Activated naive CD8-positive, alpha-beta T cell treated with anti-CD3 and anti-CD28 coated beads, Interleukin-2, amount 10 ng/mL, durations not matched to agents 7 days and 5 days (primary cell): ENCODE measurements at places on chromosomes 3 and 15. TPM values are rescaled to one million over a fixed set of nuclear protein-coding genes. Genes with fewer than 3 reads are reported as not detected.

DNA sequence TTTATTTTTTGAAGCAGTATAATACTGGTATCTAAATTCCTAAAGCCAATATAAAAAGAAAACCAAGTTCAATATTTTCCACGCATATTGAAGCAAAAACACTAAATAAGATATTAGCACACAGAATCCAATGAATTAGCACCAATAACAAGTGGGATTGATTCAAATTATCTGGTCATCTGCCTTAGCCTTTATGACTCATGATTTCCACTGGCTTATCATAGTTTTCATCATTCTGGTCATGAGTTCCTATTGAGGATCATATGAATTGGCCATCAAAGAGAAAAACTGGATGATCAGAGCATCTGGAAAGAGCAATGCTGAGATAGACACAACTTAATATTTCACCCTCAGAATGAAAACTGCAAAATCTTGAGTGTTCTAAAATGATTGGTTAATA, 809.9 kb downstream of the MCTP2 start:
- no peak overlapping the region for H3K4me3 ChIP-seq
- H3K27ac ChIP-seq, result no peak overlapping the region
- no peak for DNase-seq
- H3K4me1 ChIP-seq, result no peaks in the 10 kb centered on the region
- no peaks in the 10 kb centered on the region for H3K36me3 ChIP-seq

- no peak for DNase-seq
- H3K27ac ChIP-seq, result no peak overlapping the region
- no peaks in the 10 kb centered on the region for H3K4me1 ChIP-seq
Observed at GRCh38 chr3:14744556-14744955, 69.6 kb downstream of the C3orf20 start.

GRCh38 chr3:29773481-29773880, 492.6 kb downstream of the RBMS3 start:
- peaks cover 4% of the 10 kb centered on the region for H3K27me3 ChIP-seq
- no peak for DNase-seq
- H3K4me1 ChIP-seq, result no peaks in the 10 kb centered on the region

TRIM42 gene
- not detected for total RNA-seq

DNA sequence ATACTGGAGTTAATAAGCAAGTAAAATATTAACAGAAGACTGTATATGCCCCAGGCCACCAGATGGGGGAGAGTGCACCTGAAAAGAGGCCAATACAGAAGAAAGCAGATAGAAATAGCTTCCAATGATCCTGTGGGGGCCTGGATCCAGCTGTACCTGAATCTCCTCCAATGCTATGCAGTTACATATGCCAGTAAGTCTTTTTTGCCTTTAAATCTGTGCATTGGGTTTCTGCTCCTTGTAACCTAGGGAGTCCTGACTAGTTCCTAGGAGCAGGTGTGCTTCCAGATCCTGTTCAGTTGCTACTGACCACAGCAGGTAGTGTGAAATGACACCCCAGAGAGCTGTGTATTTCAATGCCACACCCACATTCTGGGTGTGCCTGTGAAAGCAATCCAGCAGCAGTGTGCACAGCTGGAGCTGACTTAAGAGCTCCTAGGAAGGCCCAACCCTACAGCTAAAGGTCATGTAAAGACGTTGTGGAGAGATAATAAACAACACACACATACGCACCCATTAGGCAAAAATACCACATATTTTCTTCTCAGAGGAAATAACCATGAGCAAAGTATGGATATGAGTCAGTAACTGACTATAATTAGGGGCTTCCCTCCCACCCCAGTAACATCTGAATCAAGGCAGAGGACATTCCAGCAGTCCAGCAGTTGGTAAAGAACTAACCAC, 62.2 kb upstream of the AKAP13 start:
- H3K4me1 ChIP-seq, result peaks cover 36% of the 10 kb centered on the region
- peaks cover 13% of the 10 kb centered on the region for H3K36me3 ChIP-seq
- no peak for DNase-seq
- H3K27me3 ChIP-seq, result no peaks in the 10 kb centered on the region

DUOXA1 gene
- total RNA-seq, result 0.68 TPM

GRCh38 chr3:120258009-120258408, 27.0 kb downstream of the GPR156 start:
- H3K27ac ChIP-seq, result no peak overlapping the region
- no peak for DNase-seq

- H3K4me1 ChIP-seq, result peaks cover 27% of the 10 kb centered on the region
- no peaks in the 10 kb centered on the region for H3K27me3 ChIP-seq
- H3K4me3 ChIP-seq, result no peak overlapping the region
- no peak overlapping the region for H3K27ac ChIP-seq
Observed at GRCh38 chr3:107973152-107973551, 117.7 kb downstream of the CD47 start.

DGKG gene
- 0.54 TPM for total RNA-seq

- H3K27me3 ChIP-seq, result peaks cover 11% of the 10 kb centered on the region
- H3K4me3 ChIP-seq, result no peak overlapping the region
- H3K4me1 ChIP-seq, result no peaks in the 10 kb centered on the region
- no peak for DNase-seq
- no peak overlapping the region for H3K27ac ChIP-seq
Observed at GRCh38 chr15:74277242-74277810, 41.2 kb downstream of the CCDC33 start.

TMIE gene
- 0.77 TPM for total RNA-seq

DNA sequence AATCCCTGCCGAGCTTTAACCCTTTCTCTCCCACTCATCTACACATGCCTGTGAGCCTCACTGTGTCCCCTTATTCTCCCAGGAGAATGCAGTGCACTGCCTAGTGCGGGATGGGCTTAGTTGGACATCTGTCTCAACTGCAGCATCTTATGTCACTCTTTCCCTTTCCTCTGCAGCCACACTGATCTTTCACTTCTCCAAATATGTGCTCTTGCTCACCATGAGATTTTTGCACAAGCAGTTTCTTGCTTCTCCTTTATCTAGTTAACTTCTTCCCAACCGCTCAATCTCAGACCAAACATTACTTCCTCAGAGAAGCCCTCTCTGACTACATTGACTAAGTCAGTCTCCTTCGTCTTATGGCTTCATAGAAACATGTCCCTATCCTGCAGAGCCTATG, 292.3 kb downstream of the KBTBD8 start:
- H3K4me3 ChIP-seq, result no peak overlapping the region
- no peaks in the 10 kb centered on the region for H3K36me3 ChIP-seq
- H3K27me3 ChIP-seq, result no peaks in the 10 kb centered on the region
- H3K27ac ChIP-seq, result no peak overlapping the region
- no peaks in the 10 kb centered on the region for H3K4me1 ChIP-seq

GRCh38 chr15:88932271-88932874, 19.2 kb upstream of the MFGE8 start:
- no peak overlapping the region for H3K4me3 ChIP-seq
- H3K27ac ChIP-seq, result no peak overlapping the region
- H3K36me3 ChIP-seq, result peaks cover 2% of the 10 kb centered on the region
- H3K4me1 ChIP-seq, result no peaks in the 10 kb centered on the region
- peaks cover 23% of the 10 kb centered on the region for H3K27me3 ChIP-seq

DNA sequence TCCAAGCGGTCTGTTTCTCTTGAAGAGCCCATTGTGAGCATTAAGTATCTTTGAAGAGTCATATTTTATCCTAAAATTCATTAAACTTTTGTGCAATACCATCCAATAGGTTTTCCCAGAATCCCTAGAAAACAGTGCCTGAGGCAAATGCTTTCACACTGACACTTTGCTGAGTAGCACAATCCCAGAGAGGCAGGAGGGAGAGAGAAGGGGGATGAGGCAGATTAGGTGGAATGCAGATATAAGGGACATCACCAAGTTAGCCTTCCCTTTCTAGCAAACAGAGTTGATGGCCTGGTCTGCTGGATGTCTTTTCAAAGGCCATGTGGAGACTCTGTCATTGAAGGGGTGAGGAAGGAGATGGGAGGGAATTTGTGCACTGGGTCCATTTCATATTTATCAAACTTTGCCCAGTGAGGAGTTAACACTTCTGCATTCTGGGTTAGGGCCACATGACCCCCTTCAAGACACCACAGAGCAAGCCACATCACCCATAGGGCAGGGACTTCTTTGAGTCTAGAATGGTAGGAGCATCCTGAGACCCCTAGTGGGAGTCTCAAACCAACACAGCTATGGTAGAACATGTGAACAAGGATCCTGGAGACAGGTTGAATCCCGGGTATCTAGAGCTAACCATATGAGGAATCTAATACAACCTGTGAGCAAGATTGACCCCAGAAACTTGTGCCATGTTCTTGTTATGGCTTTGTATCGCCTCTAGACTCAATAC, 32.0 kb upstream of the SEMA6D start:
- no peaks in the 10 kb centered on the region for H3K4me1 ChIP-seq
- no peaks in the 10 kb centered on the region for H3K27me3 ChIP-seq
- DNase-seq, result no peak
- H3K27ac ChIP-seq, result no peak overlapping the region

- no peaks in the 10 kb centered on the region for H3K4me1 ChIP-seq
- no peak overlapping the region for H3K27ac ChIP-seq
- no peaks in the 10 kb centered on the region for H3K36me3 ChIP-seq
- H3K4me3 ChIP-seq, result no peak overlapping the region
Observed at GRCh38 chr15:83430441-83430840, 16.7 kb upstream of the SH3GL3 start.

DNA sequence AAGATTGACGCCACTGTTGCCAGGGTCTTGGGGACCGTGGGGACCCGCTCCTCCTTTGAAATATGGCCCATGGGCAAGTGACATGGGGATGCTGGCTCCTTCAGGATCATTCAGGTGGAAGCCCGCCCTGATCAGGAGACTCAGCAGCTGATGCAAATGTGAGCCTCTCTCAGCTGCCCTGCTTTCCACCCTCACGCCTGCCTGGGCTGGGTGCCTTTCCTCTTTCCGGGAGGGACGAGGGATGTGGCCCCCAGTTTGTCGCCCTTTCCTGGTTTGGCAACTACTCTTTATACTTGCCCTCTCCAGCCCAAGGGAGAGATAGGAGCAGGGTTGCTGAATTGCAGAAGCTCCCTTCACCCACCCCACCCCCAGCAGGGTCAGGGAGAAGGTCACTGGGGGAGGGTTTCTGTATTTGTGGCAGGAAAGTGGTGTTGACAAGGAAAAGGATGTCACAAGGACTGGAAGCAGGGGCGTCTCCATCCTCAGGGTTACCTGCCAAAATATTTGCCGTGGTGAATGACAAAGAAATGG, 21.8 kb downstream of the DNASE1L3 start:
- H3K27me3 ChIP-seq, result peaks cover 2% of the 10 kb centered on the region
- no peak overlapping the region for H3K4me3 ChIP-seq
- no peak overlapping the region for H3K27ac ChIP-seq
- H3K4me1 ChIP-seq, result peaks cover 5% of the 10 kb centered on the region

DNA sequence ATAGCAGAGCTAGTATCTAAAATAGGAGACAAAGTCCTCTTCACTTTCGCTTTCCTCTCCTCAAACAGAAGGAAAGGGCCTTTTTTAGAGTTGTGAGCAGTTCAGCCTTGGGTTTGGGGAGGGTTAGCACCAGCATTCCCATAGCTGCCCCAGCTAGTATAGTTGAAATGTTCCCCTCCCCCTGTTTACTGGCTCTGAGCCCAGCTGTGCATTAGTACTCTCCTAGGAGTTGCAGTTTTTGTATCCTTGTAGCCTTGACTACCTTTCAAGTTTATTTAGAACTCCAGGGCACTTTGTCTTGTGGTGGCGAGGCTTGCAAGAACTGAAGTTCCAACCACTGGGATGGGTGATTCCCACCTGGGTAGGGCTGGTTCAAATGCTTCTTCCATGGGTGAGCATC, 245.1 kb upstream of the NAALADL2 start:
- no peak overlapping the region for H3K4me3 ChIP-seq
- no peak overlapping the region for H3K27ac ChIP-seq
- H3K4me1 ChIP-seq, result no peaks in the 10 kb centered on the region
- DNase-seq, result no peak
- no peaks in the 10 kb centered on the region for H3K27me3 ChIP-seq

- H3K27me3 ChIP-seq, result no peaks in the 10 kb centered on the region
- no peak overlapping the region for H3K4me3 ChIP-seq
- no peak overlapping the region for H3K27ac ChIP-seq
- DNase-seq, result no peak
Observed at GRCh38 chr3:81033185-81033584, 728.3 kb downstream of the GBE1 start.

DNA sequence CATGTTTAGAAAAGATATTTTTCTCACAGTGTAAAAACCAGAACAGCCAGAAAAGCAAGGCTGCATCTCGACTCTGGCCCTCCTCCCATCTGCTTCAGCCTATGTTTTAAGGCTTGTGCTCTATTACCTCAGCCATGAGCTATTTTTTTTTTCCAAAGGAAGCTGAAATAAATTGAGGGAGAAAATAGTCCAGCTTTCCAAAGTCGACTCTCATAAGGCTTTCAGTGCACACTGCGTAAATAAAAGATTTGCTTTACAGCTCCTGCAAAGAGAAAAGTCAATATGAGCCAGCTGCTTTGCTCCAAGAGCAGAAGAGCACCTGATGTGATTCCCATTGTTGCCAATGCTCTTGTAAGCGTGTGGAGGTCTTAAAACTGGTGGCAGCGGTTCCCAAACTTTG, 26.7 kb downstream of the SCG3 start:
- no peak for DNase-seq
- H3K36me3 ChIP-seq, result no peaks in the 10 kb centered on the region
- no peaks in the 10 kb centered on the region for H3K27me3 ChIP-seq
- H3K4me3 ChIP-seq, result no peak overlapping the region
- H3K4me1 ChIP-seq, result no peaks in the 10 kb centered on the region
- no peak overlapping the region for H3K27ac ChIP-seq

GRCh38 chr3:100395679-100396431, 5.0 kb downstream of the TOMM70 start:
- H3K27me3 ChIP-seq, result no peaks in the 10 kb centered on the region
- H3K4me3 ChIP-seq, result no peak overlapping the region
- peaks cover 12% of the 10 kb centered on the region for H3K36me3 ChIP-seq

DNA sequence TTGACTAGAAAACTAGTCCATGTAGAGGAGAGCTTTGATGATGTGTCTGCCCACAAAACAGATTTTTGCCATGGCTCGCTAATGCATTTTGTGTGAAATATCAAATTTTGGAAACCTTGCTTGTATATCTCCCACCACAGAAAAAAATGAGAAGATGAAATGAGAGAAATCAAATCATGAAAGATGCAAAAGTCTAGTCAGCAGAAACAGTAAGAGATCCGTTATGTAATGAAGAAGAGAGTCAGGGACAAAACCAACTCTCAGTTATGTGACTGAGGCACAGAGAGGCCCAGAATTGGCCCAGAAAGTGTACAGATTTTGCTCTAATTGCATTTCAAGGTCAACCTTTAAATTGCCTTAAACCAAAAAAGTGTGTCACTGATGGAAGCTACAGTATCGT, 107.0 kb downstream of the FILIP1L start:
- no peak for DNase-seq
- no peaks in the 10 kb centered on the region for H3K27me3 ChIP-seq
- H3K36me3 ChIP-seq, result peaks cover 23% of the 10 kb centered on the region
- H3K4me1 ChIP-seq, result peaks cover 17% of the 10 kb centered on the region
- no peak overlapping the region for H3K27ac ChIP-seq
- no peak overlapping the region for H3K4me3 ChIP-seq

FHIT gene
- total RNA-seq, result 5.8 TPM

- H3K4me3 ChIP-seq, result no peak overlapping the region
- peaks cover 5% of the 10 kb centered on the region for H3K36me3 ChIP-seq
- no peak for DNase-seq
Observed at GRCh38 chr3:197800379-197800778, 9.3 kb downstream of the LRCH3 start.

- H3K4me1 ChIP-seq, result no peaks in the 10 kb centered on the region
- H3K27ac ChIP-seq, result no peak overlapping the region
- no peak overlapping the region for H3K4me3 ChIP-seq
- DNase-seq, result no peak
Observed at GRCh38 chr3:37963635-37964034, 27.0 kb upstream of the VILL start.

PPARG gene
- 1.0 TPM for total RNA-seq

- H3K36me3 ChIP-seq, result no peaks in the 10 kb centered on the region
- H3K27me3 ChIP-seq, result peaks cover 41% of the 10 kb centered on the region
- no peak for DNase-seq
Observed at GRCh38 chr3:193841581-193841980, 248.6 kb downstream of the OPA1 start.
